ENCODE measurements at places on chromosomes 1 and 21.

GRCh38 chr1:181216591-181216994, 128.1 kb downstream of the IER5 start:
- no peak for DNase-seq

- no peak for DNase-seq
Measured at GRCh38 chr1:158024737-158025136, 31.3 kb downstream of the KIRREL1 start.

DNA sequence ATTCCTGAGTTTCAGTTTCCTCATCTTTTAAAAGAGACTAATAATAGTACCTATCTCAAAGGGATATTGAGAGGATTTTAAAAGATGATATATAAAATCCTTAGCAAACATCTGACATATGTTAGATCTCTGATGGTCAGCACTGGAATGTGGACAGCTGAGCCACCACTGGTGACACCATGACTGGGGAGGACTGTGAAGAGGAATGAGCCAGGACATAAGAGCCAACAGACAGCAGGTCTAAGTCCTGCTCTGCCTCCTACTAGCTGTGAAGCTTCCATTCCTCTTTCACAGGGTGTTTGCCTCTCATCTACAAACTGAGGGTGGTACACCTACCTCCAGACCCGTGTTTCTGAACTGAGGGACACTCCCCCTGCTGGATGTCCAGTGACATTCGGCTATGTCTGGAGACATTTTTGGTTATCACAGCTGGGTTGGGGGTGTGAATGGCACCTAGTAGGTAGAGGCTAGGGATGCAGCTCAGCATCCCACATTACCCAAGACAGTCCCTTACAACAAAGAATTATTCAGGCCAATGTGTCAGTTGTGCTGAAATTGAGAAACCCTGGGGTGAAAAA, 109.1 kb upstream of the OLIG2 start:
- no peak for DNase-seq

GRCh38 chr1:109113590-109114341, at the start of gene ELAPOR1:
Gene ELAPOR1 (plus strand): TSS chr1:109114115. CDS start chr1:109114184, 69 bp downstream.
- peak; percentile 62 for DNase-seq

All from stimulated activated CD4-positive, alpha-beta T cell treated with anti-CD3 and anti-CD28 coated beads, Interleukin-15, amount 100 ng/mL, for 1 hour (primary cell).